ENCODE measurements at places on chromosomes 1 and 21.
A peak's percentile ranks its signal among the peaks of the same experiment; 100 is the strongest.

- DNase-seq: no peak
Measured at GRCh38 chr1:26281091-26281958, 1.4 kb downstream of the SH3BGRL3 start.

DNA sequence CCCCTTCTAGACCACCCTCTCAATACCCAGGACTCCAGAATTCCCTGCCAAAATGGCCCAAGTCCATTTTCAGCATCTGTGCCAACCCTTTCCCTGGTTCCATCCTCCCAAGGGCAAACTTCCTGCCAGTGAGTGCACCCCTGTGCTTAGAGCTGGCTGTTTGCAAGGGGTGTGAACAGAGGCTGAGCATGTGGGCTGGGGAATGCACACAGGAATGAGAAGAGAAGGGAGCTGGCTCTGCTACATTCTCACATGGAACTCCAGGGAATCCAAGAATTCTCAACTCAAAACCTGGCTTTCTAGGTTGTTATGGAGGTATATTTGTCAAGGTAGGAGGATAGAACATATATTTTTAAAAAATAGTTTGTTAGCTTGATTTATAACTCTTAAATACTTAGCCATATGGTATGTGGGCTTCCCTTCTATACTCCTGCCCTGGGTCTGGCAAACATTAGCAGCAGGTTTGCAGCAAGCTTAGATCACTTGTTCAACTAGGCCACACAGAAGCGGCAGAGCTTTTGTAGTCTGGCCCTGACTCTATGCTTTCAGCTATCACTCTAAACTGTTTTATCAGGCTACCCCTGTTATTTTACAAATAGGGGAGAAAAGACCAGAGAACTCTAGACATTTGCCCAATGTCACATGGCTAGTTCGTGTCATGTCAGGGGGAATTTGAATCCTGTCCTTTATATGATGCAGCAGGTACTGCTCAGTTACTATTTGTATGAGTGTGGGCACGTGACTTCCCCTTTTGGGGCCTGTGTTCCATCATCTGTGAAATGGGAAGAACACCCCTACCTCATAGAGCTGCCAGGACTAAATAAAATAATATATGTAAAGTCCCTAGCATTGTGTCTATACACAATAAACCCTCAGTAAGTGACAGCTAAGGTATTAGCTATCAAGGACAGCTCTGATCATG lies 8.1 kb upstream of the STMN1 start:
- DNase-seq: no peak

DNA sequence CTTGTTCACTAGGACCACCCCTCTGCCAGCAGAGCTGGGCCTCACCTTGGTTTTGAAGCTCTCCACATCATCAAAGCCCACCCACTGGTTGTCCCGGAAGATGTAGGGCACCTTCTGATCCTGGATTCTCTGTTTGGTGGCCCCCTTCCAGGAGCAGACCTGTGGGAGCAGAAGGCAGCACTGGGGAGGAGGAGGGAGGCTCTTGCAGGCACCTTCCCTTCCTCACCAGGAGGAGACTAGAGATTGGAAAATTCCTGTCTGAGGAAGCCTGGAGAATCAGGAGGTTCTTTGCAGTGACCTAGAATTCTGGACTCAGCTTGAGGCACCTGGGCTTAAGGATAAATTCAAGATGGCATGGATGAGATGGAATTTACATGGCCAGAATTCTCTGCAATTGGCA lies 10.3 kb downstream of the CHIT1 start:
- no peak for DNase-seq

DNA sequence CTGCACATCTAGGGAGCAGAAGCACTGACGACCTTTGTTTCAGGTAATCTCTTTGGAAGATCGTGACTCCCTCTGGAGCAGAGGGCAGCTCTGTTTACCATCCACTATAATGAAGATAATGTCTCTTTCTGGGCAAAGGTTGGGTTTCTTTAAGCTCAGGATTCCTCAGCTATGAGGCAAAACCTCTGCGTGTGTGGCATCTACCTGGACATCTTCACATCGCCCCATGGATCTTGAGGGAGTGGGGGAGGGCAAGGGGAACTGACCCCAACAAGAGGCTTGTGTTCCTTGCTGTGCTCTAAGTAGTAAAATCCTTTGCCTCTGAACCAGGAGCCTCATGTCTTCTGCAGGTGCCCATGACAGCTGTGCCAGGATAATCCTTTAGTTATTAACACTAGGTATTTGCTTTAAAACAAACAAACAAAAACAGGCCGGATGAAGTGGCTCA lies 19.6 kb downstream of the SPATA45 start:
- DNase-seq: no peak

GRCh38 chr1:178262120-178262500 lies 168.2 kb downstream of the RASAL2 start:
- DNase-seq: no peak

DNA sequence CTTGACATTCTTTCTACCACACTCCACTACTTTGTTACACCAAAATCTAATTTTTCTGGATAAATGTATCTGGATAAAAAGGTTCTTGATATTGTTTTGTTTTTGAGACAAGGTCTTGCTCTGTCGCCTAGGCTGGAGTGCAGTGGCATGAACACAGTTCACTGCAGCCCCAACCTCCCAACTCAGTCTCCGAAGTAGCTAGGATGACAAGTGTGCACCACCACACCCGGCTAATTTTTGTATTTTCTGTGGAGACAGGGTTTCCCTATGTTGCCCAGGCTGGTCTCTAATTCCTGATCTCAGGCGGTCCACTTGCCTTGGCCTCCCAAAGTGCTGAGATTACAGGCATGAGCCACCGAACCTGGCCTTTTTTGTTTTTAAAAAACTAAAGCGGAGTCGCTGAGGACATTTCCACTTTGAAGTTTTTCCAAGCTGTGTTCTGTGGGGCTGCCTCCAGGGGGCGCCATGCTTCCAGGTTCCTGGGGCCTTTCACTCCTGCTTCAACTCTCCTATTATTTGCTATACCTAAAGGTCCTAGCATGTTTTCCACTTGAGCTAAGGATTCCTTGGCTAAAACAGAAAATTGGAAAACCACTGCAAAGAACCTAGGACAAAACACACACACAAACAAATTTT lies 14.1 kb upstream of the NCMAP start:
- DNase-seq: no peak

DNA sequence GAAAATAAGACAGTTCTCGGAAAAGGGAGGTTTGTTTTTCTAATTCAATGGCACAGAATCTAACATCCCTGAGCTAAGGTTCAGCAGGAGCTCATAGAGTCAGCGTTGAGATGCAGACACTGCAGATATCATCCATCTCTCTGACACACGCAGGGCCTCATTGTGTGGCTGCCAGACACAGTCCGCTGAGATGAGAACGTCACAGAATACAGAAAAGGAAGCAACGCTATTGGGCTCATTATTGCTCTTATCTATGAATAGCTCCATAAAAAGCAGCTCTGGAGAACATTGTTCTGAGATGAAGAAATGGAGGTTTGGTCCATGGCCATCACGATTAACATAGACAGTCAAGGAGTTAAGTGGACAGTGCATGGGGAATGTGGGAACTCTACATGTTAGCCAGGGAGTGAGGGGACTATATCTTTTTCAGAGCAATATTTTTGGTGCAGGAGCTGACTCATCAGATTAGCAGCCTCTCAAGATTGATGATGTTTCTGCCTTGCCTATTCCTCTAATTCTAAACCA lies 771.6 kb upstream of the CXADR start:
- DNase-seq: no peak

DNA sequence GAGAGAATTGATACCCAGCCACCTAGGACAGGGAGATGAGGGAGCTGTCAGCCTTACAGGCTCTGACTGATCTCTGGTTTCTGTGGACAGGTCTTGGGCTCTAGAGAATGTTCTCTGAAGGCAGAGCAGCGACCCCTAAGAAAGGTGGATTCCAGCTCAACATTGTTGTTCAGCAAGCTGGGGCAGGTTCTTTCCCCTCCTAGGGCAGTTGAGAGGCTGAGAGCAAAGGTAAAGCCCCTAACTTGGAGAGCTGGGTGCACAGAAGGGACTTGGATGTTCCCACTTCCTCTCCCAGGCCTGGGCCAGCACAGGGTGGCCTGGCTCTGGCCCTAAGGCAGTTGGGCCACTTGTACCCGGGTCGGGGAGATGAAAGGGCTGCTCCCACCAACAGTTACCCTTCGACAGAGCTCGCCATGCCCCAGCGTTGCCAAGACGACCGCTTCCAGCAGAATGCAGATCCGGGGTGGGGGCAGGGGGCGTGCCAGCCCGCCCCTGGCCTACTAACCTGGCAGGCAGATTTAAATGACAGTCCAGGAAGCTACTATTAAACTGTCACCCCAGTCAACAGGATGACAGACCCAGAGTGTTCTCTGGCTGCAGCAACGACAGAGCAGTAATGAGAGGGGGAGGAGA lies 31.6 kb downstream of the LRP8 start:
- DNase-seq: no peak

- DNase-seq: peak; percentile 18
Measured at GRCh38 chr1:98210064-98210463, 289.2 kb upstream of the DPYD start.

DNA sequence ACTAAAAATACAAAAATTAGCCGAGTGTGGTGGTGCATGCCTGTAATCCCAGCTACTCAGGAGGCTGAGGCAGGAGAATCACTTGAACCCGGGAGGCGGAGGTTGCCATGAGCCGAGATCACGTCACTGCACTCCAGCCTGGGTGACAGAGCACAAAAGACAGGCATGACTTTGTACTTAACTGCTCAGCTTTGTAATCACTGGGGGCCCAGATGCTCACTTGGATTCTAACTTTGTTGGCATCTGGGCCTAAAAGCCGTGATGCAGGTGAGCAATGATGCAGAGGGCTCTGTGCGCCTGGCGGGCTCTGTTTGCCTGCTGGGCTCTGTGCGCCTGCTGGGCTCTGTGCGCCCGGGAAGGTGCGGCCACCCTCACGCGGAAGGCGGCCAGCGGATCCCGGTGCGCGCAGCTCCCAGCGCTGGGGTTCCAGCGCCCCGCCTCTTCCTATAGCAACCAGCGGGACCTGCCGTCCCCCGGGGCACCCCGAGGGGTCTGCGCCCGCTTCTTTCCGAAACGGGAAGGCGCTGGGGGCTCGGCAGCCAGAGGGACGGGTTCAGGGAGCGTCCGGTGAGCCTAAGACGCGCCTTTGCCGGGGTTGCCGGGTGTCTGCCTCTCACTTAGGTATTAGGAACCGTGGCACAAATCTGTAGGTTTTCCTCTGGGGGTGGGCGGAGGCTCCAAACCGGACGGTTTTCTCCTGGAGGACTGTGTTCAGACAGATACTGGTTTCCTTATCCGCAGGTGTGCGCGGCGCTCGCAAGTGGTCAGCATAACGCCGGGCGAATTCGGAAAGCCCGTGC lies 31.7 kb downstream of the PRMT2 start:
- peak; percentile 38 for DNase-seq

GRCh38 chr1:108045460-108045859 lies 80.5 kb upstream of the VAV3 start:
- DNase-seq: no peak

DNA sequence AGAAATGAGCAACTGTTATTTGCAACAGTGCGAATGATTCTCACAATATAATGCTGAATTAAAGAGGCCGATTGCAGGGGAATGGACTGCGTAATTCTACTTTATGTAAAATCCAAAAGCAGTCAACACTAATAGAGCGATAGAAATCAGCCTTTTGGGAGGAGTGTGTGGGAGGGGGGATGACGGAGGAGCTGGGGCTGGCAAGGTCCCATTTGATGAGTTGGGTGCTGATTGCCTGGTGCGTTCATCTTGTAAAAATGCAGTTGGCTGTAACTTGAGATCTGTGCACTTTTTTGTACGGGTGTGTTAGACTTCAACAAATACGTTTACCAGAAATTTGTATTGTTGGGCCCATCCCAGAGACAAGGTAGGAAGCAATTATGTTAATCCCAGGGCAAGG lies 20.7 kb downstream of the TNFRSF8 start:
- no peak for DNase-seq

DNA sequence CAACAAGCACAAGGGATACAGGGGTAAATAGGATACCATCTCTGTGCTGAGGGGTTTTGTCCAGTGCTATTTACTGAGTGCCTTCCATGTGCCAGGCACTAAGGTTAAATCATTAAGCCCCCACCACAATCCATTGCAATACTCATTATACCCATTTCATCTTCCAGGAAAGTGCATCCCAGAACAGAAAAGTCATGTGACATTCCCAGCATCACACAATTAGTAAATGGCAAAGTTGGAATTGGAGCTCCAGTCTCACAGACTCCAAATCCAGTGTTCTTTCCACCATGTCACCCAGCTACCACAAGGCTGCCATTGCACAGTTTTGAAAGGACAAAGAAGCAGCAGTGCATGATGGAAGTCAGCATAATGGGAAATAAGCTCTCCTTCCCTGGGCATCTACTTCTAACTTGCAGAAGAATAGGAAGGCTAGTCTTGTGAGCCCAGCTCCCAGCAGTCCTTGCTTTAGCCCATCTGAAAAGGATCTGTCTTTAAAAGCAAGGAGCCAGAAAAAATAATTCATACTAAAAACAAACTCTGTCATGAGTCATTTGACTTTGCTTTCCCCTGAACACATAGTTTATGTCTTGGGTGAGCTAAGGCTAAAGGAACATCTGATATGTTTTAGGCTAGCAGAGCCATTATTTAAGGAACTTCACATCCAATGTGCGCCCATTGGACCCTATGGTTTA lies 111.4 kb upstream of the HOOK1 start:
- no peak for DNase-seq

GRCh38 chr21:33699277-33699676 lies 57.0 kb downstream of the ITSN1 start:
- DNase-seq: no peak

DNA sequence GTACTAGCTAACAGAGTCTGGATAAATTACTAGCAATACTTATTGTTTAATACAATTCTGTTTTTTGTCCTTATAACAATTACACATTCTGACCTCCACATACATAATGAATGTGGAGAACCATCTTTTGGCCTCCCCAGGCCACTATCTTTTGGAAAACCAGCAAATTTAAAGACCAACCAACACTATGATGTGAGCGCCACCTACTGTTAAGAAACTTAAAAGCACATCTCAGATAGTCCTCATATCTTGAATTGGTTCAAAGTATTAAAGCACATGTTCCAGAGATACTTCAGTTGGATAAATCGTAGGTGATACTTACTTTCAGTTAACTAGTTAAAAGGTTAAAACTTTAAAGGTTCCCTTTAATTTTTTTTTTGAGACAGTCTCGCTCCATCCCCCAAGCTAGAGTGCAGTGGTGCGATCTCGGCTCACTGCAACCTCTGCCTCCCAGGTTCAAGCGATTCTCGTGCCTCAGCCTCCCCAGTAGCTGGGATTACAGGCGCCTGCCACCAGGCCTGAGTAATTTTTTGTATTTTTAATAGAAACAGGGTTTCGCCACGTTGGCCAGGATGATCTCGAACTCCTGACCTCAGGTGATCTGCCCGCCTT lies 29.3 kb upstream of the USP1 start:
- DNase-seq: no peak

- DNase-seq: no peak
Measured at GRCh38 chr1:174158767-174159251, 511 bp upstream of the RABGAP1L start.

Measured in PC-9 (cell line).